ENCODE measurements at places on chromosomes 1 and 21.

DNA sequence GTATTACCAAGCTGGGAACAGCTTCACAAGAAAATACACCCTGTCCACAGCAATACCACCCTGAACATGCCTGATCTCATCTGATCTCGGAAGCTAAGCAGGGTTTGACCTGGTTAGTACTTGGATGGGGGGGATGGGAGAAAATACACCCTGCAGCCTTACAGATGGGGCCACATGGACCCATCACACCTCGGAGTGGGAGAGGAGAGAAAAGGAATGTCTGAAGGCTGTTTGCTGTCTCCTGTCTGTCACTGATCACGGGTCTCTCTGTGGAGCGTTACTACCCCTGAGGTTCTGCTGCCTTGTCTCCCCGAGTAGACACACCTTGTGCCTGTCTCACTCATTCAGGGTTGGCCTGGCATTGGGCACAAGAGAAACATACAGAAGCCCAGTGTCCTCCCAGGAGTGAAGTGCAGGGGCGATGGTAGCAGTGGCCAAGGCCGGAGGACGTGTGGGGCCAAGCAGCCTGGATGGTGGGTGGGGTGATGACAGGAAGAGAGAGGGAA is 48.0 kb downstream of the TEX35 start:
- DNase-seq, result no peak

DNA sequence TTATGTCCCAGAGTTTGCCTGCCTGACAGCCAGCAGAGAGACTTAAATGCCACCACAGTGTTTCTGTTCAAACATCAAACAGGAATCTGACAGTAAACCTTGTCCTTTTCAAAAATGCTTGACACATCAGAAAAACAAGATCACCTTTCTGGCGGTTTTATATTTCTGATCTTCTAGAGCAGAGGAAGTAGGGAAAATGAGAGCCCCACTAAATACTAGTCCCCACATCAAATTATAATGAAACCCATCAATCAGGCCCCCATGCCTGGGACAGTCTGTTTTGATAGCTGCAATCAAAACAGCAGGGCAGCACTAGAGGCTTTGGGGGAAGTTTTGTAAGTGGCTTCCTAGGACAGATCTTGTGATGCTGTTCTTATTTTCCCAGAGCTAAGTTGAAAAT is 129.3 kb downstream of the CNIH3 start:
- no peak for DNase-seq

DNA sequence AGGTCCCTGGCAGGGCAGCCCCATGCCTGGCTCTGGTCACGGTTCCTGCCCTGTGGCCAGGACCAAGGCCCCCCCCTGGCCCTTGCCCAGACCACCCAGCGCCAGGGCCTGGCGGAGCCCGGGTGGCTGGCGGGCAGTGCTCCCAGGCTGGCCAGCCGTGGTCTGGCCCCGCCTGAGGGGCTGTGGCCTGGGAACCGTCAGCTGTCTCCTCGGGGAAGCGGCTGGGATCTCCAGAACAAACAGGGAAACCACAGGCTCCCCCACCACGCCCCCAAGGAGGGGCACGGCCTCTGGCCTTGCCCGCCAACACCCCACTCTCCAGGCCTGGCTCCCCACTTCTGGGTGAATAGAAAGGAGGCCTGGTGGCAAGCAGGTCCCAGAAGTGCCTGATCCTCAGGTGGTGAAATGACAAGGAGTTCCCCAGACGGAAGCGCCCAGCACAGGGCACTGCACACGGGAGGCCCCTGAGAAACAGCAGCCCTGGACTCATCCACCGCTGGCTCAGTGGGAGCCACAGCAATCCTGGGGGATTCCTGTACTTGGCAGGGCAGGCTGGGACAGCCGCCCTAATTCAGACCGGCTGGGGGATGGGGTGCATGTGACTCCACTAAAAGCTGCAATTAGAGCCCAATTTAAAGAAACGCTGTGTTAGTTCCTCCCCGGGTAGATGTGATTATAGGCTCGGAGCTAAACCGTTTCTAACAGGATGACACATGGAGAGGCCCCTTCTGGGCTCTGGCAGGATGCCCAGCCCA is 78.9 kb downstream of the RAP1GAP start:
- DNase-seq, result no peak

- DNase-seq, result no peak
Measured at GRCh38 chr1:56505792-56506743, 73.3 kb downstream of the PLPP3 start.

GRCh38 chr21:45670731-45671130 is 27.2 kb downstream of the PCBP3 start:
- DNase-seq, result no peak

GRCh38 chr1:109391626-109392025 is 6.1 kb downstream of the SORT1 start:
- no peak for DNase-seq

- peak; percentile 83 for DNase-seq
Measured at GRCh38 chr1:16173447-16174260, 17.8 kb upstream of the EPHA2 start.

DNA sequence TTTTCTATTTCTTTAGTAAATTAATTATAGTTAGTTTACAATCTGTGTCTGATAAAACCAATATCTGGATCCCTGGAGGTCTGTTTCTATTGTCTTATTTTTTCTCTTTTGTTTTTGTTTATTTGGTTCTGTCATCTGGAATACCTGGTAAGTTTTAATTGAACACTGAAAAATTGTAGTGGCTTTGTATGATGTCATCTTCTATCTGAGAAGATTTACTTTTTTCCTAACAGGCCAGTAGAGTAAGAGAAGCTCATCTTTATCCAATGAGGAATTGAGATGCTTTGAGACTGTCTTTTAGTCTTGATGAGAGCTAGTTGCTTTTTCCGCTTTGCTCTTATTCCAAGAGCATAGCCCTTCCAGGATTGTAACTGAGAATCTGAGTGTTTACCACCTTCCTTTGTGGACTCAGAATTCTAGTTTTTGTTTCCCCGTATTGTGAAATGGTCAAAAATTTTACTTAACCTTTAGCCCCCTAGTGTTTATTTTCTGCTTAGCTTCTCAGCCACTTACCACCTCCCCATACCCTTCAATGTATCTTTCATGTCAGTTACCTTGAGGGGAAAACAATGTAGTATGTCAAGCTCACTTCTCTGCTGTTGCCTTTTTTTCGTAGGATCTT is 25.0 kb downstream of the PTGFRN start:
- DNase-seq, result no peak

DNA sequence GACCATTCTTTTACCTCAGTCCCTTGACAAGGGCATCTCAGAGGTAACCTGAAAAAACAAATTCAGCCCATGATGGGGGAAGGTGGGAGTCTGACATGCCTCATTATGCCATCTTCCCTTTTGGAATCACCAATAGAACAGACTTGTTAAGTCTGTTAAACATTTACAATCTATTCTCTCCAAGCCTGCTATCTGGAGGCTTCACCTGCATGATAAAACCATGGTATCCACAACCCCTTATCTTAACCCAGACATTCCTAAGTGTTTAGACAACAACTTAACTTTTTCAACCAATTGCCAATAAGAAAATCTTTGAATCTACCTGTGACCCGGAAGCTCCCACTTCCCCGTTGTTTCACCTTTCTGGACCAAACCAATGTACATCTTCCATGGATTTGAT is 233.0 kb upstream of the CACYBP start:
- no peak for DNase-seq

DNA sequence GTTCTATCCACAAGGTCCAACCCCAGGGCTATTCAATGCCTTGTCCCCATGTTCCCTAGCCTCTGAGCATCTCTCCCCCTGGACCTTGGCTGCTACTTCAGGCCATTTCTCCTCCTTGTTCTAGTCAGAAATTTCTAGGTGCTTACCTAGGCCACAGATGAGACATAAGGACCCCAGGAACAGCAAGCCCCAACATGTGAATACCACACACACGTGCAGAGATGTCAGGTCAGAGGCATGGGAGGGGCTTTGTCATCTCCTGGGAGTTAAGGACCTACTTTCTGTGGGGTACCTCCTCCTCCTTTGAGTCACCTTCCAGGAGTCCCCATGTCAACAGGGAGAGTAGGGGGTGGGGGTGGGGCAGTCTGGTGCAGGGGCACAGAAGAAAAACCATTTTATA is 7.1 kb upstream of the RGS16 start:
- DNase-seq, result no peak

GRCh38 chr1:56357927-56358690 is 221.3 kb downstream of the PLPP3 start:
- DNase-seq, result no peak

GRCh38 chr1:31306278-31306677 is 9.4 kb downstream of the ZCCHC17 start:
- peak; percentile 95 for DNase-seq

- no peak for DNase-seq
Measured at GRCh38 chr21:45029298-45029947, 45.0 kb upstream of the ADARB1 start.

DNA sequence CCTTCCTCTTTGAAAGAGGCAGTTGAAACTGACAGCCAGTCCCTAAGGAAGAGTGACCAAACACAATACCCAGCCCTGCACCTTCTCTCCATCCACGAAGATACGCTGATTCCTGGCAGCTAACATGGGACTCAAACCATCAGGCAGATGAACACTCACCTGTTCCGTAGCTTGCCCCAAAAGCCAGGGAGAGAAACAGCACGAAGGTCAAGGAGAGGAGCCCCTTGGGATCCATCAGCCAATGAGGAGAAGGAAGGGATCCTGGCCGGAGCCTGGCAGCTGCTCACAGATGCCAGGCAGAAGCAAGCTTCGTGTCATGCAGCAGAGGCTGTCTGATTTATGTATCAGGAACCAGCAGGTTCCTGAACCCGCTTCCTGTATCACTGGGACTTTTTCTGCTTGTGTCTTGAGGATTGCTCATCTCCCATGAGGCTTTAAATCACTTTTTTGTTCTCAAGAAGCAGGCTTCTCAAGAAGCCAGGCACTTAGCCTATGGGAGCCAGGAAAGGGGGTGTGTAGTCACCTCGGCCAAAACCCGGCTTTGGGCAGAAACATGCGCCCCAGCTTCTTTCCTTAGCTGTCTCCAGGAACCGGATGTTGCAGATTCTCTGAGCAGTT is at the start of gene SLAMF1:
Gene SLAMF1 (minus strand): TSS at position 334 of the 618 bp plus-strand sequence. CDS start 99 bp downstream, at position 235.
- no peak for DNase-seq

DNA sequence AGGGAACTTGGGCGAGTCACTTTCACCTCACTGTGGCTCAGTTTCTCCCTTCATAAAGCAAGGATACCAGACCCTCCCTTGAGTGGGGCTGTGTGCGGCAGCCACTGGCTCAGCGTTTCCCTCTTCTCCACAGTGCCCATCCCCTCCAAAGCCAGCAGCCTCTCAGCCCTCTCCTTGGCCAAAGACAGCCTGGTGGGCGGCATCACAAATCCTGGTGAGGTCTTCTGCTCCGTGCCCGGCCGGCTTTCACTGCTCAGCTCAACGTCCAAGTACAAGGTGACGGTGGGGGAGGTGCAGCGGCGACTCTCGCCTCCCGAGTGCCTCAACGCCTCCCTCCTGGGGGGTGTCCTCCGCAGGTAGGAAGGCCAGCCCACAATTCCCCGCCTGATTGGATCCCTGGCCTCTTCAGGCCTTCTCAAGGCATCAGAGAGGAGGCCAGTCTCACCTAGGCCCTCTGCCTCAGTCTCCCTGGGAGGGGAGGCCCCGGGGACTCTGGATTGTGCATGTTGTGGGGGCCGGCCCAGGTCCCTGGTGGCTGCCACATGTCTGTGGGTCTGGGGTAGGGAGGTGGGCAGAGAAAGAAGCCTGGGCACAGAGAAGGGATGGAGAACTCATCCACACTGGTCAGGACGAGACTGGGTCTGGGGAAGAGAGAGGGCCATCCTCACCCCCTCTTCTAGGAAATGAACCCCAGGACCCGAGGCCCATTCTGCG is 15.2 kb downstream of the TFAP2E start:
- DNase-seq, result no peak

DNA sequence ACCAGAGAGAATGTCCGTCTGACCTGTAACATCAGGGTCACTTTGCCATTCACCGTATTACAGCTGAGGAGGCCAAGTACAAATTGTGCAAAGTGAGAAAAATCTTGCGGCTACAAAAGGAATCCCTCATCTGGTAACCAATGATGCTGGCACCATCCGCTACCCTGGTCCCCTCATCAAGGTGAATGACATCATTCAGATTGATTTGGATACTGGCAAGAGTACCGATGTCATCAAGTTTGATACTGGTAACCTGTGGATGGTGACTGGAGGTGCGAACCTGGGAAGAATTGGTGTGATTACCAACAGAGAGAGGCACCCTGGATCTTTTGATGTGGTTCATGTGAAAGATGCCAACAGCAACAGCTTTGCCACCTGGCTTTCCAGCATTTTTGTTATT is 18.3 kb upstream of the MUL1 start:
- no peak for DNase-seq

DNA sequence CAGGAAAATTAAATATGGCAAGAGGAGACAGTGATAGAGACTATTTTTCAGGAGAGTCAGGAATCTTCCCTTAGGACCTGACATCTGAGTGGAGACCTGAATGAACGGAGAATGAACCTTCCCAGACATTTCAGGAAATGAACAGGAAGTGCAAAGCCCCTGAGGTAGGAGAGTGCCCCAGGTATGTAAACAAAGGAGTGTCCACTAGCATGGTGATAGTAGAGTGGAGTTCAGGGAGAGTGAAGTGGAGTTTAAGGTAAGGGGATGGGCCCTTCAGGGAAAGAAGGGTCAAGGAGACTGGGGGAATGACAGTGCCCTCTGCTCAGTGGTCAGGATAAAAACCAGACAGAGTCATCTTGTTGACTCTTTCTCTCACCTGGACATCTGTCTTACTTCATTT is 19.3 kb downstream of the MYBPH start:
- no peak for DNase-seq

- DNase-seq, result no peak
Measured at GRCh38 chr1:61399199-61399598, 316.8 kb downstream of the NFIA start.

DNA sequence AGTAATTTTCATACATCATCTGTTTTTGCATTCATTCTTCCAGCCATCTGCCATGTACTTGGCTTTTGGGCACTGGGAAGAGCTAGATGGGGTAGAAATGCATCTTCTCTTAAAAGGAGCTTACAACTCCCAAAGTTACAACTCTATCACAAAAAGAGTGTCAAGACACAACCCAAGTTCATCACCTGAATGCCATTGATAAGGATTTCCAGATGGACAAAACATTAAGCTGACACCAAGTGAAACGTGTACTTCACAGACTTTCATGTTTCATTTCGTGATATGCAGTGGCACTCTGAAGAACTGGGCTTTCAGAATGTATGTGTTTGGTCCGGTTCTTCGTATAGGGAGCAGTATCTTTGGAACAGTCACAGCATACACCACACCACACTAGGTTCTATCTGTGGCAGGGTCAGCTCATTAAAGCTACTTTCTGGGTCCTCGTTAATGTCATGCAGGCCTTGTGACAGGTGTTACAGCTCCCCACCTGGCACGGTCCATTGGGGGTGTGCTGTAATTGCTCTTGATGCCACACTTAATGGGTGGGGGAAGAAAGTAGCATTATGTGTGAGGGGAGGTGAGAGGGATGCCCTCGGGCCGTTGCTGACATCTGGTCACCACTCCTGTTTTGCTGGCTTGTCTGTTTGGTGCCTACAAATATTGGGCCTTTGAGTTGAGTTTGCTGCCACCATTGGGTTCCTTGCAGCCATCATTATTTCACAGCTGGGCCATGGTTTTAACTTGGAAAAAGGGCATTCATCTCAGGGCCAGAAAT is 164.9 kb downstream of the NFIA start:
- no peak for DNase-seq

- DNase-seq, result no peak
Measured at GRCh38 chr1:153649137-153649862, 9.2 kb upstream of the SNAPIN start.

Measured in fibroblast of skin of back (primary cell).